ENCODE measurements at places on chromosomes 2 and 18.

GRCh38 chr2:133641497-133641896, 73.2 kb upstream of the NCKAP5 start:
- DNase-seq, result no peak

DNA sequence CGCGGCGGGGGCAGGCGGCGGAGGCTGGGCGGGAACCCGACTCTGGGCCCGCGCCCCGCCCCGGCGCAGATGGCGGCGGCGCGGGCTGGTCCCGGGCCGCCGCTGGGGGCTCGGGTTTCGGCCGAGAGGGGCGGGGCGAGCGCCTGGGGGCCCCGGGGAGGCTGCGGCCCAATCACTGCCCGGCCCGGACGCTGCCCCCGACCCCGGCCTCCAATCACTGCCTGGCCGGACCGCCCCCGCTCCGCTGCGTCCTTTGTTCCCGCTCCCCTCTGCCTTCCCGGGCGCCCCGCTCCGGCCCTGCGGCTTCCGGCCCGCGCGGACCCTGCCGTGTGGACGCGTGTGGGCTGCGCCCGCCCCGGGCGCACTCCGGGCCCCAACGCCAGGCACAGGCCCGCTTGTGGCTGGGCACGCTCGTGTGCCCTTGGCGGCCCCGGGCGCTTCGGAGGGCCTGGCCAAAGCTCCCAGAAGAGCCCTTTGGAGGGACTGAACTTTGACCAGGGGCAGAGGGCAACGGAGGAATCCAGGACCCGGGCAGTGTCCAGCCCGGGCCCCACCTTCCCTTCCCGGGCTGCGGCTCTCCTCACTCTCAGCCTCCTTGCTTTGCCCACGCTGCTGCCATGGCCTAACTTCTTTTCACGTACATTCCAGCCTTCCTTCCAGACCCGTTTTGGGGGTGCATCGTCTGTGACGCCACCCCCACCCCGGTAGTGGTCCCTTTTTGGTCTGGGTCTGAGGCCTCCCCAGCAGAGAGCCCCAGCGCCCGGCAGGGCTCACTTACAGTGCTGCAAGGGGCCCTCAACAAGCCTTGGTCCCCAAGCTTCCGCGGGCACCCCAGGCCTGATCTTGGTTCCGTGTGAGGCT, 27.1 kb upstream of the PTMA start:
- no peak for DNase-seq

DNA sequence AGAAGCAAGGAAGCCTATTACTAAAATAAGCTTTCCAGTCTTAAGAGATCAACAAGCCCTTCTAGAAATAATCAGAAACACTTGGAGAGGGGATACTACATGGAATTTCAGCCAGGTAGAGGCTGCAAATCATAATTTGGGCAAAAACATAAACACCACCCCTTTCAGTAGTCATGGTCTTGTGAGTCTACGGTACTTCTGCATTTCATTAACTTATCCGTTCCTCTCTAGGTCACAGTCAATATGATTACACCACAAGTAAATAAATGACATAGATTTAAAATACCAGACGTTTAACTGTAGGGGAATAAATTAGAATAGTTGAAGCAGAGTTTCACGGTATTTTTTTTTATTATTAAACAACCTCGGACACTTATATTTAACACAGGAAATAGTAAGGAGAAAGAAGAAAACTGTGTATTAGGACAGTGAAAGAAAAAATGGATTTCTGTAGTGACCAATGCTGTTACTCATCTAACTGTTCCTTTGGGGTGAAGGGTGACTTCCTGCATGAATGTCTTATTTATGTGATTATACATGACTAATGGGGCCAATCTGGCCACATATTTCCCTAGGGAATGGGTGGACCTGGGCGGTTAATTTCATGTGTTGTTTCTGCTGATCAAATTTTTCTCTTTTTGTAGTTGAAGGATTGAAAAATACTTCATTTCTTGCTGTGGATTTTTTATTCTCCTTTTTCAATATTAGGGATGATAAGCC, 456.6 kb upstream of the UBE2E3 start:
- no peak for DNase-seq

- DNase-seq, result no peak
Measured at GRCh38 chr18:55097456-55098170, 138.4 kb upstream of the CCDC68 start.

- no peak for DNase-seq
Measured at GRCh38 chr2:122132147-122132691, 376.8 kb downstream of the TSN start.

GRCh38 chr18:12946549-12947284, 1.1 kb upstream of the SEH1L start:
- no peak for DNase-seq

- DNase-seq, result no peak
Measured at GRCh38 chr2:223418604-223419199, 183.5 kb downstream of the SCG2 start.

DNA sequence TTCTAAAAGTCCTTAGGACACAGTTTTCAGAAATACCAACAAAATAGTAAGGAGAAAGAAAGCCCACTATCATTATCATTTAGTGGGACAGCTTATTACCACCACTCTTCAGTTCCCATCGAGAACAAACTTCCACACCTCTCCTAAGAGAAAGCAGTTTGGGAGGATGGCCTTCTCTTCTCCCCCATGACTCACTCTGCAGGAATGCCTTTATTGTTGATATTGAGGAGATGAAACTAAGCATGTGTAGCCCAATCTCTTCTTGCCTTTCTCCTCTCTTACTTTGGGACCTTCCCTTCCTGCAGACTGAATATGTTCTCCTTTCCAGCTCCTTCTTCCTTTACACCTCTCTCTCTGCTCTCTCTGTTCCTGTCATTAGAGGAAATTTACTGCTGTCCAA, 30.0 kb upstream of the ERMN start:
- DNase-seq, result no peak

DNA sequence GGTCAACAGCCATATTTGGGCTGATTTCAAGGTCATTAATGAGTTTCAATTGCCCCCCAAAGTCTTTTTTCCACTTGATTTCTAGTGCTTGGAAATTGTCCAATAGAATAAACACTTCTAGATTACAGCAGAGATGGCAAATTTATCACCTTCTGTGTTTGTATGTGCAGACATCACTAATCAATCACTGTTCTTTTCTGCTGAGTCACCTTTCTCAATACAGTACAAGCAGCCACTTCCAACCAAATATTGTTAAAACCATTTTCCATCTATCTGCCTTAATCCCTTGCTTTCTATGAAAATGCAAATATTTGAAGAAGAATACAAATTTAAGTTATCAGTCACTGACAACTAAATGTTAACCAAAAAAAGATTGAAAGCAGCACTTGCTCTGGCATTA, 40.2 kb upstream of the ZNF521 start:
- DNase-seq, result no peak

DNA sequence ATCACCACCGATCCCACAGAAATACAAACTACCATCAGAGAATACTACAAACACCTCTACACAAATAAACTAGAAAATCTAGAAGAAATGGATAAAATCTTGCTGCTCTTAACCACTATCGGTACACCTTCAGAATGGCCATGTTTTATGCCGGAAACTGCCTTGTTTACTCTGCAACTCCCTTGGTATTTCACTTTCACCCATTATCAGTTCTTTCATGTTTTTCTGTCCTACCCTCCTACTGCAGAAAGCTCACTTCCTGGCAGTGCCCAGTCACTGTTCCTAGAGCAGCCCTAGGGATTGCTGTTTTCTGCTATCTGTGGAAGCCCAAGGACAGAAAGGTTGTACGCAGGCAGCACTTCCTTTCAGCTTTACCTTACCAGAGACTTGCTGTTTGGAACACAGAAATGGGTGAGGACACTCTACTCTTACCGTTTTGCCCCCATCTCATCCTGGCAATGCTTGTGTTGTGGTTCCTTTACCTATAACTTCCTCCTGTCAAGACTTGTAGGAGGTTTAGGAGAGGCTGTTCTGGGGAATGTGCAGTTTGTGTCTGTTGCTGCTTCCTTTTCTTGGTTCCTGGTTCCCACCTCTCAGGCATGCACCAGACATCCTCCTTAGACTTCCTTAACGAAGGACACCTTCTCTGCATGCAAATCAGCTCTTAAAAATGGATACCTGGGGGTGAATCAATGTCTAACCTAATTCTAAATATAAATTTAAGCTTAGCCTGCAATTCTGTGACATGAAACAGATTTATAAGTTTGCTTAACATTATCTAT, 394.4 kb downstream of the SPAG16 start:
- DNase-seq, result no peak

DNA sequence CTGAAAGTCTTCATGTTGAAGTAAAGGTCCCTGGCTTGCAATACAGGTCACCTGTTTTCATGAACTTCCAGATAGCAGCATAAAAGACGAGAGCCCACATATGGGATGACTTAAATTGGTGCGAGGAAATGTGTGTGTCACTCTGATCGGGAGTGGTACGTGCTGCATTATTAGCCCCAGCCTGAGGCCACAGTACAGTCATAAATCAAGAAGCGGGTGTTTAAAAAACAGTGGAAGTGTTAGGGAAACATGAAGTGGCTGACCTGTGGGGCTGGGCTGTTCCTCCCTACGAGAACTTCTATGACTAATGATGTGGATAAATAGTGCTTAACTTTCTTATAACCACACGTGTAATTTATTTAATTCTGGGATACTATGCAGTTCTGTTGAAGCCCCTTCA, 24.4 kb downstream of the RDH14 start:
- DNase-seq, result no peak

- DNase-seq, result no peak
Measured at GRCh38 chr2:101382442-101382841, 4.9 kb downstream of the CREG2 start.

DNA sequence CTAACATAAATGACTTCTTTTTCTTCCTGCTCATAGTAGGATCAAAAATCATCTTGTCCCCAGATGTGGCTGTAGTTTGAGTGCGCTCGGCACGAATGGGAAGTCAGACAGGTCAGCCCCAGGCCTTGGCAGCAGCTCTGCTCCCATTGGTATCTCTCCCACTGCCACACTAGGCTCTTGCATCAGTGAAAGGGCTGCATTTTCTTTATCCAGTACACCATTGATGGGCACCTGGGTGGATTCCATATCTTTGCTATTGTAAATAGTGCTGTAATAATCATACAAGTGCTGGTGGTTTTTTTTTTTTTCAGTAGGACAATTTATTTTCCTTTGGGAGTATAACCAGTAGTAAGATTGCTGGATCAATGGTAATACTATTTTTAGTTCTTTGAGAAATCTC, 865.5 kb downstream of the CCDC85A start:
- no peak for DNase-seq

GRCh38 chr18:13461469-13461868, 242.9 kb downstream of the LDLRAD4 start:
- no peak for DNase-seq

GRCh38 chr2:1717113-1717512, 27.2 kb downstream of the PXDN start:
- no peak for DNase-seq

DNA sequence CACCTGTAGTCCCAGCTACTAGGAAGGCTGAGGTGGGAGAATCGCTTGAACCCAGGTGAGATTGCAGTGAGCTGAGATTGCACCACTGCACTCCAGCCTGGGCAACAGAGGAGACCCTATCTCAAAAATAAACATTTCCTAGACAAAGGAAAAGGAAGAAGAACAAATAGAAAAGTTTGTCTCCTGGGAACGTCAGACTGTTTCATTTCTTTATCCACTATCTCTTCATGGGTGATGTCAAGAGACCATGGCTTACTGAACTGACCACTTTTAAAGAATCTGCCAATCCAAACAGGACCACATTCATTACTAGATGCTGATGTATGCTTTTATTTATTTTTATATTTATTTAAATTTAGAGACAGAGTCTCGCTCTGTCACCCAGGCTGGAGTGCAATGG, 26.8 kb downstream of the COX7A2L start:
- DNase-seq, result no peak

DNA sequence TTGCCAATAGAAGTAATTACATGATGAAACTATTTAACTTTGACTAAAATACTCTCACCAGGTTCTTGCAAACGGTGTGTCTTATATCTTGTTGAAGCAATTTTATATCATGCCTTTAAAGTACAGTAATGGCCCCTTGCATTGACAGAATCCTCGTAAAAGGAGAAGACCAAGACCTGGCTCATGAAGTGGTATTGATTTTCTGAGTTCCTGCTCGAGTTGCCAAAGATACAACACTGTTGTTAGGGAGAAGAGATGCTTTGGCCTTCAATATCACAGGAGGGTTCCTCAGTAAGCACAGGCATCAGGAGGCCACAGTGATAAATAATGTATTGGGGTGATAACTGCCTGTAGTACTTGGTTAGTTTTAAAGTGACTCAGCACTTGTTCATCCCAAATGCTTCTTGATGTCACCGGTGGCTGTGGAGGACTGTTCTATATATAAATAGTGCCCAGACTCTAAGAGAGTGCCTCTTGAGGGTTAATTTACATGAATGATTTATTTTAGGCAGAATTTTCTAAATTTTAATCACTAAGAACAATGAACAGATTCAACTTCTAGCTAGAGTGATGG, 571.7 kb upstream of the FANCL start:
- no peak for DNase-seq

- no peak for DNase-seq
Measured at GRCh38 chr2:189870381-189871085, 86.3 kb downstream of the PMS1 start.

DNA sequence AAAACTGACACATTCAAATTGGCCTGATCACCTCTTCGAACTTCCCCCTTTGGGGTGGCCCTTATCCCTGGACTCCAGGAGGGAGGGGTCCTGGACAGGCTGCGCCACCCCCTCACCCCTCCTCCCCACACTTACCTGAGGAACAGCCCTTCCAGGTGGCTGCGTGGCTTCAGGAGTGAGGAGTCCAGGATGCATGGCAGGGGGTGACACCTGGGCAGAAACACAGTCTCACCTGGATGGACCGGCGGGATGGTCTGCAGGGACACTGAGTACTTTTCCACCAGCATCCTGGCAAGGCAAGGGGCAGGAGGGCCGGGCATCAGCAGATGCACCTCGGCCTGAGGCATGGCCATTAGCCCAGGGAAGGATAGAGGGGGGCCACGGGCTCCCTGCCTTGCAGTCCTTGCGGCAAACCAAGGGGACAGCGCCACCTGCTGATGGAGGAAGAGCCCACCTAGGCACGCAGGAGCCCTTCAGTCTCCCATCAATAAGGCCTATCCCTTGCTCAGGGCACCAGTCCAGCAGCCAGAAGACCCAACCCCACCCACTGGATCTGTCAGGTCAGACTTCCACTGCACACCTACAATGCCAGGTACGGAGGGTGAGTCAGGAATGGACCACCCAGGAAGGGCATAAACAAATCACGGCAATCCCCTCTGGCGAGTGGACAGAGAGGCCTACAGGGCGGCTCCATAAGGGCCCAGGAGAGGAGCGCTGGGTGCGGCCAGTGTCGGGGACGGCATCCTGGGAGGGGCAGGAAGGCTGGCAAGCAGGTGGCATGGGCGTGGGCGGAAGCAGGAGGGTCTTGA, 26.0 kb downstream of the FAM178B start:
- DNase-seq, result peak; percentile 81

GRCh38 chr18:76353500-76353899, 141.5 kb downstream of the ZNF516 start:
- no peak for DNase-seq

DNA sequence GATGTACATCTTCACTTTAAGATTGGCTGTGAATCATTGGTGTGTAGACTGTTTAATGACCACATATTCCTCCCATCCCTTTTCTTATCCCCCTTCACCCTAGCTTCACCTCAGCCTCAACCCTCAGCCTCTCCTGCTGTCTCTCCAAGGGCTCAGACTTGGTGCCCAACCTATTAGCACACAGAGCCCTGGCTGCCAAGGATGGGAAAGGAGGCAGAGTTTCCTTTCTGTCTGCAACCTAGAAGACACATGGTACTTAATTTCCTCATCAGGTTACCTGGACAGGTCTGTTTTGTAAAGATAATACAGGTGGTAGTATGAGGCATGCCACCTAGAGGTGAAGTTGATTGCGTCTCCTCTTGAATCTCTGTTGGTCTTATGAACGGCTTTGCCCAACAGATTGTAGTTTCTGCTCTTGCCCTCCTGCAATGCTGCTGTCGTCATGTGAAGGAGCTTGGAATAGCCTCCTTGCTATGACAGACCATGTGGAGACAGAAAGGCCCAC, 44.5 kb upstream of the RMND5A start:
- no peak for DNase-seq
